Amniotic epithelial cell (primary cell): ENCODE measurements at places on chromosomes 2 and 18.

GRCh38 chr2:54429811-54430551 lies 26.1 kb upstream of the SPTBN1 start:
- DNase-seq = no peak

DNA sequence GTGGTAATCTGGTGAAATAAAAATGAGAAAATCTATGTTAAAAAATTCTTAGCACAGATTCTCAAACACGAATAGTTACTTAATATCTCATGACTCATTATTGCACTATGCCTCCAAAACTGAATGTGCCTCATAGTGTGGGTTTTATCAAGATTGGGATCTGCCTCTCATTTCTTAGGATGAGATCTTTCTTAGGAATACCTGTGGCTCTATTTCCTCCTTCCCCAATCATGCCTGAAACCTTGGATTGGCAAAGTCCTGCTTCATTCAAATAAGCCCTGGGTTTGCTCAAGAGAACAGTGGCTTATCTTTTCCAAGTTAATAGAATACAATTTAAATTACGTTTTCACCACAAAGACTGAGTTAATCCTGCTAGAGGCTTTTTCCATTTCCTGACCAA lies 100.3 kb downstream of the DPP10 start:
- DNase-seq = no peak

- no peak for DNase-seq
Measured at GRCh38 chr2:108852375-108852774, 65.8 kb downstream of the CCDC138 start.

DNA sequence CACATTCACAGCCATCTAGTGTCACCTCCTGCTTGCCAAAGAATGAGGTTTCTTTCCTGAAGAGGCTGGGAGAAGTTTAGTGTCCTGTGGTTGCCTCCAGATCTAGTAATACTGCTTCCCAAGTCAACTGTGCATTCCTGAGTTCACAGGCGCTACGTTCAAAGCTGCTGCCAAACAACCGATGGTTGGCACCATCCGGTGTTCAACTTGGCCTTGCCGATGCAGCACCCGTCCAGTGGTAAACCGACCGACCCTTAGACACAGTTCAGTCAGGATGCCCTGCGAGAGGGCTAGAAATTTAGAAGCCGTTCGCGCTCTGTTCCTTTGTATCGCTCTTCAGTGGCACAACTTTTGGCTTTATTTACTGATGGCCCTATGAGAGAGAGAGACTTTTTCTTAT lies 28.6 kb downstream of the RMC1 start:
- DNase-seq = no peak

GRCh38 chr2:16264491-16264890 lies 324.1 kb downstream of the MYCN start:
- DNase-seq = no peak

GRCh38 chr2:150620855-150621254 lies 133.4 kb upstream of the RND3 start:
- DNase-seq = peak; percentile 61

DNA sequence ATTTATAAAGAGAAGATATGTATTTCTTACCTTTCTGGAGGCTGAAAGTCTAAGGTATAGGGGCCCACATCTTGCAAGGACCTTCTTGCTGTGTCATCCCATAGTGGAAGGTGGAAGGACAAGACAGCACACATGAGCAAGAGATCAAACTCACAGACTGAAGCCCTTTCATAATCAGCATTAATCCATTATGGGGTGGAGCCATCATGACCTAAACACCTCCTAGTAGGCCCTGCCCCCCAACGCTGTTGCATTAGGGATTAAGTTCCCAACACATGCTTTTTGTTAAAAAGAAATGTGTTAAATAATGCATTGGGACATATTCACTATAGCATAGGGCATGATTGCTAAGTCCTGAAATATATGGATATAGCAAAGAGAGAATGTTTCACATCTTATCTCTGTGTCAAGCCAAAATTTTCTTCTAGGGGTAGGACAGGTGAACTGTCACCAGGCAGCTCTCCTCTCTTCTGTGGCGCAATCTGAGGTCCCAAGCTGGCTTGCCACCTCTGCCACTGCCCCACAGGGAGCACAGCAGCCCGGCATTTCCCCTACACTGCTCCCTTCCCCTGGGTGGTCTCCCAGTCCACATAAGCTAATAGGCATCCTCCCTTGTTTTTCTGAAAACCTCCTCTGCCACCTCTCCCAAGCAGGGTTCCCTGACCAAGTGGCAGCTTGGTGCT lies 8.3 kb upstream of the CTIF start:
- DNase-seq = no peak

GRCh38 chr2:23793476-23793875 lies 133.4 kb downstream of the ATAD2B start:
- DNase-seq = no peak

- DNase-seq = peak; percentile 26
Measured at GRCh38 chr18:3452750-3453539, 3.0 kb downstream of the TGIF1 start.

DNA sequence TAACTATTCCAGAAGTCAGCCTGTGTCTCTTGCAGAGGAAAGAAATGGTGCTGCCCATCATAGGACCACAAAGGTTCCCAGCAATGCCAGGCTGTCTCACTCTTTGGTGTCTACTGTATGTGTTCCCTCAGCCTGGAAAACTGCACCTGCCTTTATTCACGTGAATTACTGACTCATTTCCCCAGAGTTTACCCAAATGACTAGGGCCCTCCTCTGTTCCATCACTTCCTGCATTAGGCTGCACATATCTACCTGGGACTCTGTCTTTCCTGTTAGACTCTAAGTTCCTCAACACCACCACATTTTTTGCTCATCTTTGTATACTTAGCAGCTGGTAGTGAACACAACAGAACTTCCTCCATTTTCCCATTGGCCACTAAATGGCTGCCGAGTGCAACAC lies 188.3 kb downstream of the FHOD3 start:
- DNase-seq = no peak

GRCh38 chr2:134900151-134900550 lies 18.5 kb upstream of the CCNT2 start:
- DNase-seq = peak; percentile 17

GRCh38 chr2:102261467-102262135 lies 49.8 kb upstream of the IL1RL1 start:
- DNase-seq = no peak

- peak; percentile 85 for DNase-seq
Measured at GRCh38 chr2:55779459-55780421, 86.1 kb upstream of the PNPT1 start.

- no peak for DNase-seq
Measured at GRCh38 chr18:73948084-73948483, 199.6 kb downstream of the FBXO15 start.

DNA sequence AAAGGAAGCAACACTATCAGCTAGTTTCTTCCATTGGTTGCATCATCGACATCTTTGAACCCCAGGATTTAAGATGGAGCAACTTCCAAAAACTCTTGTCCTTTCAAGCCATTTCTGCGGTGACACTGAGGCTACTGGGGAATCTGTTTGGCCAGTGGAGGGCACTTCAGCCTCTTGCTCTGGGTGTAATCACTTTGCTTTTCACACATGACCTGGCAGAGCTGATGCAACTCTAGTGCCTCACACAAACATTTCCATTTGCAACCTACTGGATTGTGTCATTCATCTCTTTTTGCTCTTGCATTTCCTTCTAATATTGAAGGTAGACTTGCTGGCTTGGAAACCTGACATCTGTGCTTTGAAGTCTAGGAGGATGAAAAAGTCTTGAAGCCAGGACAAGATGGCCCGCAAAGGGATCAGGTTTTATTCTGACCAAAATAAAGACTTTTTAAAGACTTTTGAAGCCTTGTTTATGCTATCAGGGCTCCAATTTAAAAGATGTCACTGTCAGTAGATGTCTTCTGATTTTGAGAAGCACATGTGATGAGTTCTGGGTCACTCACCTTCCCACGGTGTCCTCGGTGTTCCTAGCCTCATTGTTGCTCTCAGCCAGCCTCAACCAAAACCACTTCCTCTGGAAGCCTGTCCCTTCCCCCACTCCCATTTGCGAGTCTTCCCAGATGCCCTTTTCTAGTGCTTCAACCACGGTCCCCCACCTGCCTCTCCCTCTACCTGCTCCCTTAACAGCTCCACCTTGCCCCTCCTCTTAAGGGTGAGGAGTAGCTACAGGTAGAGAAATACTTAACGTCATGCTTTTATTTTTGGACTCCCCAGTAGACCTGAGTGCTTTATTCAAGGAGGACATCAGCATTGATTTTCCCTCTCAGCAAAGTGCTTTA lies 69.7 kb upstream of the KCNE4 start:
- DNase-seq = peak; percentile 93

- DNase-seq = no peak
Measured at GRCh38 chr2:38889045-38889444, 630 bp upstream of the ARHGEF33 start.

GRCh38 chr2:37343537-37344434 lies 644 bp upstream of the QPCT start:
- peak; percentile 52 for DNase-seq

DNA sequence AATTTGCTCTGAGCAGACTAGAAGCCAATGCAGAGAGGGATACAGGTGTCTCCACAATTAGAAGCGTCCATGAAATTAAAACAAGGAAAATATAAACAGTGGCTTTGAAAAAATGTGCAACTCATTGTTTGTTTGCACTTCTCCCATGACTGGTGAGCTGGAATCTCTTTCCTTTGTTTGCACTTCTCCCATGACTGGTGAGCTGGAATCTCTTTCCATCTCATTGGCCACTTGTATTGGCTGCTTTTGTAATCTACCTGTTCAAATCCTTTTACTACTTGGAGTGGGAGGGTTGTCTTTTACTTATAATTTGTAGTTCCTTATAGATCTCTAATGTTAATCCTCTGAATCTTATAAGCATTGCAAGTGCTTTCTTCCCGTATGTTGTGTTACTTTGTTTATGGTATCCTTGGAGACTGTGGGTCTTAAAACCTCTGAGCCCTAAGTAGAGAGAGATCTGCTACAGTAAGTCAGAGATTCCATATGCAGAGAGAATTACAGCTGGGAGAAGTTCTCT lies 94.1 kb downstream of the RTN4 start:
- peak; percentile 34 for DNase-seq

GRCh38 chr2:22221006-22221405 lies 1097.2 kb downstream of the TDRD15 start:
- DNase-seq = no peak

DNA sequence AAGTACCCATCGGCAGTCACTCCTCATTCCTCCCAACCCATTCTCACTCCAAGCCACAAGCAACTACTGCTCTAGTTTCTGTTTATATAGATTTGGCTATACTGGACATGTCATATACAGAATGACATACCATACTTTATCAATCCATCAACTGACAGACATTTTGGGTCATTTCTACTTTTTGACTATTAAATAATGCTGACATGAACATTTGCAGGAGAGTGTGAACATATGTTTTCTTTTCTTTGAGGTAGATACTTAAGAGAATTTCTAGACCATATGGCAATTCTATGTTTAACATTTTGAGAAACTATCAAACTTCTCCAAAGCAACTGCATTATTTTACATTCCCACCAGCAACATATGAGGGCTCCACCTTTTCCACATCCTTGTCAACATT lies 32.6 kb downstream of the NMUR1 start:
- no peak for DNase-seq

- DNase-seq = no peak
Measured at GRCh38 chr18:7117390-7118355, at the start of gene LAMA1. Gene LAMA1 (minus strand): TSS chr18:7117797. CDS start chr18:7117720, 77 bp downstream.

- no peak for DNase-seq
Measured at GRCh38 chr2:127118038-127118437, 11.1 kb upstream of the BIN1 start.

- DNase-seq = no peak
Measured at GRCh38 chr18:59265246-59265973, 7.8 kb downstream of the RAX start.

DNA sequence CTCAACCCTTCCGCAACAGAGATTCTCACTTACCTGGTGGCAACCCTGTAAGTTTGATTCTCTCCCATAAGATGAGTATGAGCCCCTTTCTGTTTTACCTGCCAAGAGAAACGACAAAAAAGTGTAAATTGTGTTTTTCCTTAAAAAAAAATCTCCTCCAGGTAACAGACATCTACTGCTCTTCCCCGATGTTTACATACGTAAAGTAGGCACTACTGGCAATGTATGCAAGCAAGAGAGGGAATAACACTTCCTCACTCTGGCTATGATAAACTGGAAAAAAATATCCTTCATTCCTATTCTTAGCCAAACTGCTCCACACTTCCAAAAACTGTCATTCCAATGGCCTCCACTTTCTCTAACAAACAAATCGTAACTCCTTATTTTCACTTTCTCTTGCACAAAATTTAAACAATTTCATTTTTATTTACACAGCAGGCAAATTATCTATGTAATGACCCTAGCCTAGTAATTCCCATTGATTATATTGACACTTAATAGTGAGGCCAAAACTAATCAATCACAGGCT lies 184.5 kb downstream of the TCF4 start:
- DNase-seq = no peak

DNA sequence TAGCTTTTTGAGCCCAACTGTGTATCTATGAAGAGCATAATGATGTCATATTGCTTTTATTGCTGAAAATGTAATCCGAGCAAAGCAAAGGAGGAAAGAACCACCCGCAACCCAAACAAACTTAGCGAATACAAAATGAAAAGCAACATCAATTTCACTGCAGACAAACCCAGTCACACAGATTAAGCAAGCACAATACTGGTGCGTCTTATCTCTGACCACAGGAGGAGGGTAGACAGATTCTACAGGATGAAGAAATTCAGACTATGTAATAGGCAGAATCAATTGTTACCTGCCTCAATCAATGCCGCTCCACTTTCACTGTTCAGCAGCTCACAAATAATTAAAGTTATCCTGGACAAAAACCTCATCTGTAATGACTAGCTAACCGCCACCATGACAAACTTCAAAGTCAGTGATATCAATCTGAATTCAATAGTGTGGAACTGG lies 115.5 kb upstream of the SP3 start:
- DNase-seq = peak; percentile 69

- no peak for DNase-seq
Measured at GRCh38 chr2:224552771-224553170, 32.4 kb downstream of the CUL3 start.

GRCh38 chr2:189841019-189841418 lies 56.8 kb downstream of the PMS1 start:
- DNase-seq = no peak

GRCh38 chr2:109238580-109238979 lies 109.6 kb downstream of the SH3RF3 start:
- DNase-seq = peak; percentile 95

DNA sequence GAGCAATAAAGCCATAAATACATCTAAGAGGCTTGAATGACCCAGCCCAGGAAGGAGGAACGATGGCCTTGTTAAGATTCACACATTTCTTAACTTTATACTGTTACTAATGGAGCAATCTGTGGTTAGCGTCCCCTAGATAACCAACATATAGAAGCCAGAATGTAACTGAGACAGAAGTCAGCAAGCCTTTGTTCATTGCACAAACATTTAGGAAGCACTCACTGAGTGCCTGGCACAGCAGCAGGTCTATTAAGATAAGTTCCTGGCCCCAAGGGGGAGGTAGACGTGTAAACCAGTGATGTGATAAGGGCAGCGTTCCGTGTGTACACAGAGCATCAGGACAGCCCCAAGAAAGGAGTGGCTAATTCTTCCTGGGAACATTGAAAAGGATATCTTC lies 63.6 kb upstream of the ATL2 start:
- peak; percentile 88 for DNase-seq

GRCh38 chr2:127697482-127698180 lies 3.7 kb upstream of the SFT2D3 start:
- no peak for DNase-seq

- no peak for DNase-seq
Measured at GRCh38 chr2:80438686-80439085, 134.1 kb upstream of the LRRTM1 start.

- DNase-seq = no peak
Measured at GRCh38 chr2:652881-653480, 24.2 kb downstream of the TMEM18 start.

- peak; percentile 58 for DNase-seq
Measured at GRCh38 chr2:69789772-69790600, 39.5 kb upstream of the GMCL1 start.
